Occipital lobe (tissue), 3 donors: ENCODE measurements at places on chromosomes 5 and 9. TPM values are rescaled to one million over a fixed set of nuclear protein-coding genes. Genes with fewer than 3 reads are reported as not detected.

DNA sequence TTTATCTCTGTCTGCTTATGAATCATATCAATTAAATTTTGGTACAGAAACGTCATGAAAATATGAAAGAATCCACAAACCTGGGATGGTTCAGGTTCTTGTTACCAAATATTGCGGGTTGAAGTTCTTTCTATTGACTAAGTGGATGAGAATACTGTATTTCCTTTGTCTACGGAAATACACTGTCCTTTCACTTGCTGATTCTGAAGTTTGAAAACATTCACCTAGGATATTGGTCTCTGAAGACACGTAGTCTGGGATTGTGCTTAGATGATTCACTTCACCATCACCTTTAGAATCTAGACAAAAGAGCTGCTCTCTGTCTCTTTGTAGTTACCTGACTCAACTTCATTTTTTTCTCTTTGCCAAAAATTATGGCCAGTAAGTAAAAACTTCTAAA is 222.4 kb downstream of the FBN2 start:
- DNase-seq: no peak

- DNase-seq: no peak
Observed at GRCh38 chr5:53590759-53591158, 30.3 kb downstream of the NDUFS4 start.

DNA sequence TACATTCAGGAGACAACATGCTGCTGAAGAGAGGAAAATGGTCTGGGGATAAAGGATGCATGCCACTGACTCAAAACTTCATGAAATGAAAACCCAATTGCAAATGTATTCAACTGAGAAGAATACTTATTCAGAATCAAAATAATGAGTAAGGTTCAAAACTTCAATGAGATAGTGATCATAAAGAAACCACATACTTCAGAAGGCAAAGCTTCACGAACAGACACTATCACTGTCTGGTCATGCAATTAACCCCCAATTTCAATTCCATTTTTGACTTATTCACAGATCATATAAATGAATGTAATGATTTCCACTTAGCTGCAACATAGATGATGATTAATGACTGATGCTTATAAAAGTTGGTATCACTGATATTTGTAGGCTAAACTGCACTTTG is 33.0 kb upstream of the CTNNAL1 start:
- DNase-seq: no peak

DNA sequence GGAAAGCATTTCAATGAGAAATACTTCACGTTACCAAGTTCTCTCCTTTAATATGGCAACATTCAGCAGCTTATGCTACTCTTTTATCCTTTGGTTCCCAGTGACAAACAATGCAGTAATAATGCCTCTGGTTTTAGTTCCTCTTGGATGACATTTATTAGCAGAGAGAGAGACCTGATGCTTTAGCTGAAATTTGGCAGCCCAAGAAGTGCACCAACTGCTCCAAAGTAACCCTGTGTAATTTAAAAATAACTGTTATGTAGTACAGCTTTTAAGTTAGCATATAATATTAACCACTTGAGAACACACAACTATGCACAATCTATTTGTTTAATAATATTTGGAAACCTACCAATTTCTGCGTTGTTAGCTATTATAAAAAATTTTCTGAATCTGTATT is 21.8 kb downstream of the PANK3 start:
- no peak for DNase-seq

- no peak for DNase-seq
Observed at GRCh38 chr5:22986281-22986680, 133.1 kb upstream of the CDH12 start.

- DNase-seq: no peak
Observed at GRCh38 chr9:122256206-122256605, 8.4 kb downstream of the RBM18 start.

FLT4 gene
- total RNA-seq: 2.3 TPM
